ENCODE measurements at places on chromosomes 5 and 9. TPM values are rescaled to one million over a fixed set of nuclear protein-coding genes. Genes with fewer than 3 reads are reported as not detected.

Gene POU5F2
- 4.2 TPM for total RNA-seq

Gene C5orf47
- not detected for total RNA-seq

- DNase-seq: no peak
Measured at GRCh38 chr9:127756233-127756632, 21.1 kb upstream of the TOR2A start.

Gene FUT7
- total RNA-seq: not detected

GRCh38 chr5:16260000-16260399 is 80.4 kb upstream of the MARCHF11 start:
- no peak for DNase-seq

DNA sequence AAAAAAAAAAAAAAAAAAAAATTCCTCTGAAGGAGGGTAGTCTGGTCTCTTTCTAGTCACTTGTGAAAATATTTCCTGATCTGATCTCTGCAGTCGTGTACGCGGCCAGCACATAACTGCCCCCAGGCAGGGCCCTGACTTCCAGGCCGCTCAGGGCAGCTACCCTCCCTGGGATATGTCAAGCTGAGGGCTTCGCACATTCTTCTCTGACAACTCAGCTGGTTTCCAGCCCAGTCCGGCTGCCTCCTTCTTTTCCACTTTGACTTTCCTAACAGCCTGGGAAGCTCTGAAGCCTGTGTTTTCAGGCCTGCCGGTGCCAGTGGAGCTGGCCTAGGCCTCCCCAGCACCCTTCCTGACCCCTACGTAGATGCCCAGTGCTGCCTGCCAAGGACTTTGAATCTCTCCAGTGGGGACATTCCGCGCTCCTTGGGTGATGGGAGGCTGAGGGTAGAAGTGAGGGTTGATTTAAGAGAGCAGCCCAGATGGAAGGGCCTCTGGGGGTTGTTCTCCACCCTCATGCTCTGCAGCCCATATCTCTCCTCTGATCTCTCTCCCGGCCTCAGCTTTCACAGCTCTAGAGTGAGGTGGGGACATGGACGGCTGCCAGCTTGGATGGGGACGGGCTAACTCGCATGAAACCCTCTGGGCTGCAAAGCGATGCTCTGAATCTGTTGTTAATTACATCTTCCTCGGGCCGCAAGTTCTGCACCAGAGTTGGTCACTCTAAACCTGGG is 20.7 kb downstream of the COL5A1 start:
- DNase-seq: no peak

Gene PALM2AKAP2
- total RNA-seq: 41.4 TPM

Gene GFRA3
- total RNA-seq: not detected

- DNase-seq: no peak
Measured at GRCh38 chr5:96143450-96143849, 181.8 kb upstream of the ELL2 start.

Gene ENHO
- 0.33 TPM for total RNA-seq

Gene ITGA2
- total RNA-seq: 11.8 TPM

Gene TMEM174
- total RNA-seq: not detected

- no peak for DNase-seq
Measured at GRCh38 chr5:142391058-142391845, 66.4 kb upstream of the SPRY4 start.

Gene CNOT6
- total RNA-seq: 26.2 TPM

DNA sequence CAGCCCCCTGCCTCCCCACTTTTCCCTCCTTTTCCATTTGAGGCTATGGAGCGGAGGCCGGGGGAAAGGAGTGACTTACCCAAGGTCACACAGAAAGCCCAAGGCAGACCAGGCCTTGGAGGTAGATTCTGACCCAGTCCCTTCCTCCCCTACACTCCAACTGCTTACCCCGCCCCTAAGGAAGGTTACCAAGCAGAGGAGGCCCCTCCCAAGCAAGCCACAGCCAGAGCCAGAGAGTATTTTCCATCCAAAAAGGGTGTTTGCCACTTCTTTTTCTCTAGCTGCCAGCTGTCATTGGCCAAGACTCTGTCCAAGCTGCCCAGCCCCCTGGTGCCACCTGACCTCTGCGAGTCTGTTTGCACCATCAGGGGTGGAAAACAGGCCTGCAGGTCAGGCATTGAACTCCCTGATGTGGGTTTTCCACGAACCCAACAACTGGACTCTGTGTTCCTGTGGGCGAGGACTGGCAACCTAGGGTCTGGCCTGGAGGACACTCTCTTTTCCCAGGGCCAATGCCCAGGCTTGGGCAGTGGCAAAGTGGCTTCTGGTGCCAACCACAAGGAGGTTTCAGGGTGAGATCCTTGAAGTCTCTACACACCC is 6.3 kb upstream of the ASS1 start:
- no peak for DNase-seq

DNA sequence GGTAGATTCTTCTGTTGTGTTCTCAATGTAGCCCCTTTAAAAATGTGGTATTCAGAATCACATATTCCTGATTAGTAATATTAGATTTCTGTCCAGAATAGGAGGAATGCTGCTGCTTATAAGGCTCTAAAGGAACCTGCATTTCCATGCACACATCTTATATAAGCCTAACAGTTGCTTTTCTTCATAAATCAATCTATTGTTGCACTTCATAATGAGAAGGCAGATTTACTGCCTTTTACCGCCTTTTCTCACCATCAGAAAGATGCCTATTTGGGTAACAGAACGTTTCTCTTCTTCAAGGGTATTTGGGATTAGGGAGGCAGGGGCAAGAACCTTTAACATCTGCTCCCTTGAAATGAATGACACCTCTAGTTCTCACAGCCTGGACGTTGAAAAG is 243.4 kb downstream of the MLLT3 start:
- DNase-seq: no peak

DNA sequence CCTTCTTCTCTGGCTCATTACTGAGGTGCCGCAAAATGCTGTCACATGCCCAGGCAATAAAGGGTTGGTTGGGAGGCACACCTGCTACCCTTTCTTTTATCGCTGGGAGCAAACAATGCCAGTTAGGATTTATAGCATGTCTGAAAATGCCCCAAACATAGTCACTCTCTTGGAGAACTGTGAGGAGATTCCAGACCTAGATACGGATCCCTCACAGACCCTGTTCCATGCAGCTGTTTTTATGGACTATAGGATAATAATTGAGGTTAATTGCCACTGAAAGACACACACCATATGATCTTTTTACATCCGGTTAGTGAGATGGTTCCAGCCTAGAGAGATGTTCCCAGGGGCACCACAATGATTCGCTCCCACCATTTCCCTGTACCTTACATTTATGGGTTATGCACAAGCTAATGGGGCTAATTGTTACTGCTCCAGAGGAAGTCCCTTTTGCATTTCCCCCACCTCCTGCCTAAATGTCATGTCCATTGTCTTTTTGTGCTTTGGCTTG is 318.1 kb downstream of the PIK3R1 start:
- DNase-seq: no peak

DNA sequence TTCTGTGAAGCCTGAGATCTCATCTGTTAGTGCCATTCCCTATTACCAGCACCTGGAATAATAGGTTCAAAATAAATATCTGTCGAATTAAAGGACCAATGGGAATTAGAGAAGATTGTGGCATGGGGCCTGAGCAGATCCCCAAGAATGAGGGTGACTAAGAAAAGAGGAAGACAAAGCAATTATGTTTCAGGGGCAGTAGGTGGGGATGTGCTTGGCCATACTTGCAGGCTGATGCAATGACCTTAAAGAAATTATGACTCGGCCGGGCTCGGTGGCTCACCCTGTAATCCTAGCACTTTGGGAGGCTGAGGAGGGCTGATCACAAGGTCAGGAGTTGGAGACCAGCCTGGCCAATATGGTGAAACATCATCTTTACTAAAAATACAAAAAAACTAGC is 562.8 kb downstream of the PTPRD start:
- DNase-seq: no peak

DNA sequence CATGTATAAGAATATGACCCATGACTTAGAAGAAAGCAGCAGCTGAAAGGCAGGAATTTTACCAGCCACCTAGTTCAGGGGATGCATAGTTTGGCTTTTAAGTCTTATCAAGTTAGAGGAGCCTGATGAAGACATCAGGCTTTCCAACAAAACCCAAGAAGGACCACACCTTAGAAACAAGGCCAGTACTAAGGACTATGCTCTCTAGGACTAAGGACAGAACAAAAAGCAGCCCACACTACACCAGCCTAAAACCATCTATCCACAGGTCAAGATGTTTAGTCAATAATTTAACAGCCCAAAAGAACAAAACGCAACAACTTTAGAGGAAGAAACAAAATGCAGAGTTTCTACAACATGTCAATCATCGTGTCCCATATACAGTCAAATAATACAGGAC is 408.9 kb upstream of the RGMB start:
- no peak for DNase-seq

DNA sequence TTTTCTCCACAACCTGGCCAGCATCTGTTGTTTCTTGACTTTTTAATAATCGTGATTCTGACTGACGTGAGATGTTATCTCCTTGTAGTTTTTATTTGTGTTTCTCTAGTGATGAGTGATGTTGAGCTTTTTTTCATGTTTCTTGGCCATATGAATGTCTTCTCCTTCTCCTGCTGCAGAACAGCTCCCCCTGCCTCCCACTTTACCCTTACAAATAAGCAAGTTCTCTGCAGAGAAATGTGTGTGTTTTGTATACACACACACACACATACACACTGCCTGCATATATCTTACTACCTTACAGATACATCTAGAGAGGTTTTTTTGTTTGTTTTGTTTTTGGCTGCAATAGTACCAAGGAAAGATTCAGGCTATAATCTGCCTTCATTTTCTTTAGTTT is 88.7 kb upstream of the PHF24 start:
- no peak for DNase-seq

- DNase-seq: no peak
Measured at GRCh38 chr5:172043865-172044264, 37.4 kb upstream of the FBXW11 start.

DNA sequence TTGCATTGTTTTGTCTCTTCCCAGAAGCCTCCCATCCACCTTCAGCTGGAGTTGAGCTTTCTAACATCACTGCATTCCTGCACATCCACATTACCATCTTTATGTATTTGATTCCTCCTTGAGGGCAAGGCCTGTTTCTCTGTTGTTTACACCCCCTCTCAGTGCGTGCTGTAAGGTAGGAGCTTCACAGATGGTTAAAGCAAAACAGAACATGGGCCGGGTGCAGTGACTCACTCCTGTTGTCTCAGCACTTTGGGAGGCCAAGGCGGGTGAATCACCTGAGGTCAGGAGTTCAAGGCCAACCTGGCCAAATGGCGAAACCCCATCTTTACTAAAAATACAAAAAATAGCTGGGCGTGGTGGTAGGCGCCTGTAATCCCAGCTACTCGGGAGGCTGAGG is 110.9 kb downstream of the KCNIP1 start:
- DNase-seq: no peak

- peak; percentile 87 for DNase-seq
Measured at GRCh38 chr5:73901043-73901442, 275.0 kb downstream of the ARHGEF28 start.

Gene LRRC19
- not detected for total RNA-seq

- DNase-seq: no peak
Measured at GRCh38 chr9:134219646-134220060, 55.3 kb upstream of the RNU6ATAC start.

Gene CTSV
- total RNA-seq: 0.48 TPM

GRCh38 chr5:67306965-67307607 is 110.5 kb upstream of the CD180 start:
- DNase-seq: peak; percentile 44

Gene MRPL41
- total RNA-seq: 45.4 TPM

GRCh38 chr9:76159293-76159926 is 234.8 kb downstream of the RFK start:
- DNase-seq: no peak

DNA sequence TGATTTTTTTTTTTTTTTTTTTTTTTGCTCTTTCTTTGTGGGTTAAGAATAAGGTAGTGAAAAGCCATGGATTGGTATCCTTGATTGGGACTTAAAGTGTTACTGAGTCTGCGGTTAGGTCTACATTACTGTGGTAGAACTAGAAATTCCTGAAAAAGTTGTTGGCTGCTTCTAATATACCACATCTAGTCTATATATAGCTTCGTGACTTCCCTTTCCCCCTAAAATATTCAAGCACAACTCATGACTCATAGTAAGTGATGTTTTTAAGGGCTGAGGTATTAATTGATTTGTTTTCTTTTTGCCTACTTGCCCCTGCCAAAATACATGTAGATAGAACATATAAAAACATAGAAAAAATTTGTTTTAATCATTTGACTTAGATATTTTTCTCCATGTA is 247.6 kb downstream of the TMEM232 start:
- DNase-seq: no peak

GRCh38 chr5:170353011-170353761 is 36.0 kb downstream of the KCNMB1 start:
- DNase-seq: no peak

Measured in breast epithelium (tissue), 4 donors.